NCI-H748 treated with DMSO at 0.1 percent for 48 hours (cell line): ENCODE measurements at places on chromosomes 4 and X.

GRCh38 chr4:98996056-98996764 lies 689 bp downstream of the METAP1 start:
- DNase-seq = peak; percentile 24

DNA sequence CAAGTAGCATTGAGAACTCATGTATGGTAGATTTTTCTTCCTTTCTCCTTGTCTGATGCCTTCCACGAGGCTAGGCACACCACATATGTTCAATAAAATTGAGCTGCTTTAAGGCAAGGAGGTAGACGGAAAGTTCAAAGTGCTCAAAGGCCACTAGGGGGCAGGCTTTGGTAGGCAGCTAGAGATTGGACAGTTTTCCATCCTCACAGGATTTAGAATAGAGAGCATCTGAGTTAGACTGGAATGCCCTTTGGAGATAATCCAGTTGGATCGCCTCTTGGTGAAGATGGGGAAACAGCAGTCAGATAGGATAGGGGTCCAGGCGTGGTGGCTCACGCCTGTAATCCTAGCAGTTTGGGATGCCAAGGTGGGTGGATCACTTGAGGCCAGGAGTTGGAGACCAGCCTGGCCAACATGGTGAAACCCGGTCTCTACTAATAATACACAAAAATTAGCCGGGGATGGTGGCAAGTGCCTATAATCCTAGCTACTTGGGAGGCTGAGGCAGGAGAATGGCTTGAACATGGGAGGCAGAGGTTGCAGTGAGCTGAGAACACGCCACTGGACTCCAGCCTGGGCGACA lies 30.4 kb downstream of the ELF4 start:
- DNase-seq = peak; percentile 31

DNA sequence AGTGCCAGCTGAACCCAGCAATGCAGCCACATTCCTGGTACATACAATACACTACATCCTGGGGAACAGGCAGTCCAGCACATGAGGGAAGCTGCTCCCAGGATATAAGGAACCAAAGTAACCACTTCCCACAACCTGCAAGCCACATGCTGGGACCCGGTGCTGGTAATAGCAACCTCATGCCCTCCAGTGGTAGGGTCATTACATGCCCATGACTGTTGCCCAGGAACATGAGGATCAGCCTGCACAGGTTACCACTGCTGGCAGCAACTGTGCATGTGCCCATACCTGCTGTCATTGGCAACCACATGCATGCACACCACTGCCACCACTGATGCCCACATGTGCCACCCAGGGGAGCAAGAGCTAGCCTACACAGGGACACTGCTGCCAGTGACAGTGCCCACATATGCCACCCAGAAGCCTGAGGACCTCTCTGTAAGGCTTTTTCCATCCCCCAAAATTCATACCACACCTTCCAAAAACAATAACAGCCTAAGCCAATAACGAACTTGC lies 1982.5 kb downstream of the ARAP2 start:
- no peak for DNase-seq

- DNase-seq = no peak
Observed at GRCh38 chr4:4663028-4663427, 121.2 kb upstream of the STX18 start.

- no peak for DNase-seq
Observed at GRCh38 chrX:139538907-139539790, 8.6 kb downstream of the F9 start.

DNA sequence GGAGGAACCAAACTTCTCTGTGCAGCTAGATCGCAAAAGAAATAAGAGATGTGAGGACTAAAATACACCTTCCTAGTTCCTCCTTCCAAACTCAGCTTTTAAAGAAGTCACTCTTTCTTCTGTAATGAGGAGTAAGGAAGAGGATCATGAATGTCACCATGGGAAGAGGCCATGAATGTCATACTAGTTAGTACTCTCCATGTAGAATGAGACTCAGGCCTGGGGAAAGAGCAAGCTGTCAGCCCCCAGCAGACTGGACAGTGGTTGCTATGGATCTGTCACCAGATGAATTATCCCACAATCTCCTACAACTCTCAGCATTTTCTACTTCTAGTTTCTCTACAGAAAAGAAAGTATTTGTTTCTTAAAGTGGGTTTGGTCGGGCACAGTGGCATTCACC lies 57.1 kb upstream of the PRDM8 start:
- DNase-seq = no peak
